ENCODE measurements at places on chromosomes 16 and 17.

- no peak for DNase-seq
Measured at GRCh38 chr16:72203401-72203800, 31.4 kb upstream of the PMFBP1 start.

DNA sequence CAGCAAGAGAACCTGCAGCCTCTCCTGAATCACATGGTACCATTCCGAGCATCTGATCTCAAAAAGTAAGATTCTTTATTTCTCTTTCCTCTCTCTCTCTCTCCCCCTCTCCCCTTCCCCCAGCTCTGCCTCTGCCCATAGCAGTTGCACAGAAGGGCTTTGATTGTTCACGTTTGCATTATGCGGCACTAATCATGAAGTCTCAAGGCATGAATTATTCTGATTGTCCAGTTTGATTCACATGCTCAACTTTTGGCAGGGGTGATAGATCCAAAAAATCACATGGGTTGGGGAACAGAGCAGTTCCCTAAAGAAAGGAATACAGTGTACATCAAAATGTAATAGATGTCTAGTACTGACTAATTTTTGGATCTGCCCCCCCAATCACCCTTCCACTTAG, 380.0 kb upstream of the SOX9 start:
- DNase-seq = no peak

DNA sequence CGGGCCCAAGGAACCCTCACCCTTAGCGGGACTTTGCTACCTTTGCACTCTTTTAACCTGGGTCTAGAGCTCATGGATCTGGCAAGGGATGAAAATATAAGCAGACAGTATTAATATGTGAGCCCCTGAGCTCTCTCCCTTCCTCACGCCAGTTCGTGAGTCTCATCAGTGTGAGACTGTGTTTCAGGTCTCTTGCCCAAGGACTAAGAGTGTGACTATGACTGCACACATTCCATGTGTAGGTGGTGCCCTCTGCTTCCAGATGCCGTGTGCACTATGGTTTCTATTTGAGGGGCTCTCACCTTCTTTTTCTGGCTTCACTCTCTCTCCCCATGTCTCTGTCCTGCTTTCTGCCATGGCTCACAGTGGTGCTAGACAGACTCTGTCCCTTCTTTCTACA, 40.5 kb downstream of the DHRS7B start:
- no peak for DNase-seq

DNA sequence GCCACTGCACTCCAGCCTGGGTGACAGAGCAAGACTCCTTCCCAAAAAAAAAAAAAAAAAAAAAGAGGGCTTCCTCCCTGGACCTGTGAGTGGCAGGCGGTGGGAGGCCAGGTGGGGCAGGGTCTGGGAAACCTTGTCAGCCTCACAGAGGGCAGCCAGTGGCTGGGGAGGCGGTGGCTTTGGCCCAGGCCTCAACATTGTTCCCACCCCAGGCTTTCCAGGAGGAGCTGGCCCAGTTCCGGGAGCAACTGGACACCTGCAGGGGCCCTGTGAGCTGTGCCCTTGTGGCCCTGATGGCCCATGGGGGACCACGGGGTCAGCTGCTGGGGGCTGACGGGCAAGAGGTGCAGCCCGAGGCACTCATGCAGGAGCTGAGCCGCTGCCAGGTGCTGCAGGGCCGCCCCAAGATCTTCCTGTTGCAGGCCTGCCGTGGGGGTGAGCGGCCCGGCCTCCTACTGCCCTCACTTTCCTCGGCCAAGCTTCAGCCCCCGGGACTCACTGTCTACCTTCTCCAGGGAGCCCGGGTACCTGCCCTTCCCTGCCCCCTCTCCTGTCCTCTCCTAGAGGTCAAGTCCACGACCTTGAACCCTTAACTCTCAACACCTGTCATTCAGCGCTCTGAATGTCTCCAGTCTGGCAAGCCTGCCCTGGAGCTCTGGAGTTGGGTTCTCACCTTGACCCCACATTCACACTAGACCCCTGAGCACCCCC, 12.4 kb downstream of the ZNF213 start:
- DNase-seq = no peak

DNA sequence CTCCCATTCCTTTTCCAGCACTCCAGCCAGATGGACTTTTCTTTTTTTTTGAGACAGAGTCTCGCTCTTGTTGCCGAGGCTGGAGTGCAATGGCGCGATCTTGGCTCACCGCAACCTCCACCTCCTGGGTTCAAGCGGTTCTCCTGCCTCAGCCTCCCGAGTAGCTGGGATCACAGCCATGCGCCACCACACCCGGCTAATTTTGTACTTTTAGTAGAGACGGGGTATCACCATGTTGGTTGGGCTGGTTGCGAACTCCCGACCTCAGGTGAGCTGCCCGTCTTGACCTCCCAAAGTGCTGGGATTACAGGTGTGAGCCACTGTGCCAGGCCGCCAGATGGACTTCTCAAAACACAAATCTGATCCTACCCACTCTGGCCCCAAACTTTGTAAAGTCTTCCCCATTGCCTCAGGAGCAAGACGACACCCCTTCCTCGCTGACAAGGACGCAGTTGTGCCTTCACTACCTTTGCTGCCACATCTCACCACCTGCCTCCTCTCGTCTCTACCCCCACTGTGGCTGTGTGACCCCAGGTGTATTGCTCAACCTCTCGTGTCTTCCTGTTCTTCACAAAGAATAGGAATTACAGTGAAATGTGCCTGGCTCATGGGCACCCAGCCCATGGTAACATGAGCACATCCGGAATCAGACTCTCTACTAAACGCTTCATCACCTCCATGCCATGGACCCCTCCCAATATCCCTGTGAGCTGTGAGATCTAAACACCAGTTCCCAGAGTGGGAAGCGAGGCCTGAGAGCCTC, 3.7 kb upstream of the BANP start:
- DNase-seq = no peak

DNA sequence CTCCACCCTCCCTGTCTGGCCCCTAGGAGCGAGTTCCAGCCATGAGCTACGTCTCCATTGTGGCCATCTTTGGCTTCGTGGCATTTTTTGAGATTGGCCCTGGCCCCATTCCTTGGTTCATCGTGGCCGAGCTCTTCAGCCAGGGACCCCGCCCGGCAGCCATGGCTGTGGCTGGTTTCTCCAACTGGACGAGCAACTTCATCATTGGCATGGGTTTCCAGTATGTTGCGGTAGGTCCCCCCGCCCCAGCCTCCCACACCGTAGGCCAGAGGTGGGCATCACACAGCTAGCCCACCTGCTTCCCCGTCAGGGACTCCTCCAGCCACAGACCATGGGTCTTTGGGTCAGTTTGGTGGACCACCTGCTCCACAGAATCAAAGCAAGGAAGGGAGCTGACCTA, 4.2 kb downstream of the SLC2A4 start:
- DNase-seq = no peak

DNA sequence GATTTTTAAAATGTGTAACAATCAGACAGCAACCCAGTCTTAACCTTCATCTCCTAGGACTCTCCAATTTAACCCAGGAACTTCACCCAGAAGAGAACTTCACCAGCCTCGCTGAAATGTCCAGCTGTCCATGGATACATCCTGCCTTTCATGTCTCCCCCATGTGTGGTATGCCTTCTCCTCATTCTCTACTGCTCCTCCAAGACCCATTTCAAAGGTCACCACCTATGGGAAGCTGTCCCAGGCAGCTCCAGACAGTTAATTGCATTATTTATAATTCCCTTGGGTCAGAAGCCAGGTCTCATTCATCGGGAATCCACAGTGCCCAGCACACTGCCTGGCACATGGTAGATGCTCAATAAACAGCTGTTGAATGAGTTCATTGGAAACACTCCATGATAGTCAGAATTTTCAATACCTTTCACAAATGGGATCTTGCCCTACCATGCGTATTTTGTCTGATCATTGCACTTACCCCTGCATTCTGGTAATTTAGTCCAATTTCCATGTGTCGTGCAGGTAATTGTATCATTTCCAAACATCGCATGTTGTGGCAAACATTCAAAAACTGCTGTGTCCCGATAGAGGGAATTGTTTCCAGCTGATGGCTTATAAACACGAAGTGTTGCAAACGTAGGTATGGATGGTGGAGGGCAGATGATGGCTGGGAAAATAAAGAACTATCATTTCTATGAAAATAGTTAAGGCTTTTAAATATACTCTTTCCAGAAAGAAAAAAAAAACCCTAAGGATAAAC, 9.0 kb downstream of the APOH start:
- DNase-seq = no peak

DNA sequence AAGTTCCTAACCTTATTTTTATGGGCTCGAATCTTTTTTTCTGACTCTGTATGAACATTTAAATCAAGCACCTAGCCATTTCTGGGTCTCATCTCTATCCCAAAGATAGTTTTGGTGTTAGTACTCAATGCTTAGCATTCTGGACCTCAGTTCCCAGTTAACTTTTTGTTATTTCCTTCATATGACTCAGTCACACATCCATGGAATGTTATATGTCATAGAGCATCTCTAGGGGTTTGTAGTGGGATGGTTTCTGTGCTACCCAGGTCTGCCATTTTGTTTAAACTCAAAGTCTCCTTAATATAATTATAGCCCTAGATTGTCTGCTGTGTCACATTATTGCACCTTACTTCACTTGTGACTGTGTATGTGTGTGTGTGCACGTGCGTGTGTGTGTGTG, 90.1 kb downstream of the EFCAB13 start:
- DNase-seq = no peak

GRCh38 chr17:39141294-39141693, 10.1 kb downstream of the PLXDC1 start:
- DNase-seq = no peak

GRCh38 chr17:34398990-34399389, 36.0 kb upstream of the CCL1 start:
- DNase-seq = no peak

- DNase-seq = no peak
Measured at GRCh38 chr16:86067936-86068335, 169.0 kb downstream of the IRF8 start.
